ENCODE measurements at places on chromosomes 6 and 20. TPM values are rescaled to one million over a fixed set of nuclear protein-coding genes. Genes with fewer than 3 reads are reported as not detected.

- H3K4me1 ChIP-seq = no peaks in the 10 kb centered on the region
- H3K36me3 ChIP-seq = no peaks in the 10 kb centered on the region
- peaks cover 18% of the 10 kb centered on the region for H3K27me3 ChIP-seq
- no peak overlapping the region for H3K27ac ChIP-seq
Measured at GRCh38 chr20:19218411-19218810, 6.0 kb downstream of the SLC24A3 start.

DNA sequence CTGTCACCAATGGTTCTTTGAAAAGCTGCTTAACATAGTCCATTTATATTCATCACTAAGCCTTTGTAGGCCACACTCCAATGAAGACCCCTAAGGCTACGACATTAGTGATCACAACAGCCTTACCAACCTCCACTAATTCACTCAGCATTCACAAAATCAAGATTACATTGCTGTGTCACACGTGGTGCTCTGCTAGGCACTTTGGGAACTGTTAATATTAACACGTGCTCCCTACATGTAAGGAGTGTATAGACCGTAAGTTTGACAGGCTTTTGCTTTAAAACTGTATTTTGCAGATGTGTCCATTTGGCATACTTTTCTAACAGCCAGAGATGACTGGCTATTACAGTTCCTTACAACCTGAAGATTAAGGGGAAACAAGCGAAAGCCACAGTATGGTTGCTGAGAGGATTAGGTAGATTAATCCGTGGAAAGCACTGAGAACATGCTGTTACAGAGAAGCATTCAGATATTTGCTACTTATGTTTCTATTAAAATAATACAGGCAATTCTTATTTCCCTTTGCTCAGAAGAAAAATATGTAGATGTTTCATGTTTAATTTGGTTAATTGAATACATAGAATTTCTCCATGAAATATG lies 69.7 kb downstream of the SAMD3 start:
- no peaks in the 10 kb centered on the region for H3K4me1 ChIP-seq
- H3K36me3 ChIP-seq = no peaks in the 10 kb centered on the region
- no peak overlapping the region for H3K4me3 ChIP-seq
- no peak overlapping the region for H3K27ac ChIP-seq

- peaks cover 5% of the 10 kb centered on the region for H3K4me1 ChIP-seq
- peak; percentile 3 for DNase-seq
- peak overlapping the region; percentile 61 for H3K4me3 ChIP-seq
Measured at GRCh38 chr6:13573669-13574110, 711 bp upstream of the SIRT5 start.

DNA sequence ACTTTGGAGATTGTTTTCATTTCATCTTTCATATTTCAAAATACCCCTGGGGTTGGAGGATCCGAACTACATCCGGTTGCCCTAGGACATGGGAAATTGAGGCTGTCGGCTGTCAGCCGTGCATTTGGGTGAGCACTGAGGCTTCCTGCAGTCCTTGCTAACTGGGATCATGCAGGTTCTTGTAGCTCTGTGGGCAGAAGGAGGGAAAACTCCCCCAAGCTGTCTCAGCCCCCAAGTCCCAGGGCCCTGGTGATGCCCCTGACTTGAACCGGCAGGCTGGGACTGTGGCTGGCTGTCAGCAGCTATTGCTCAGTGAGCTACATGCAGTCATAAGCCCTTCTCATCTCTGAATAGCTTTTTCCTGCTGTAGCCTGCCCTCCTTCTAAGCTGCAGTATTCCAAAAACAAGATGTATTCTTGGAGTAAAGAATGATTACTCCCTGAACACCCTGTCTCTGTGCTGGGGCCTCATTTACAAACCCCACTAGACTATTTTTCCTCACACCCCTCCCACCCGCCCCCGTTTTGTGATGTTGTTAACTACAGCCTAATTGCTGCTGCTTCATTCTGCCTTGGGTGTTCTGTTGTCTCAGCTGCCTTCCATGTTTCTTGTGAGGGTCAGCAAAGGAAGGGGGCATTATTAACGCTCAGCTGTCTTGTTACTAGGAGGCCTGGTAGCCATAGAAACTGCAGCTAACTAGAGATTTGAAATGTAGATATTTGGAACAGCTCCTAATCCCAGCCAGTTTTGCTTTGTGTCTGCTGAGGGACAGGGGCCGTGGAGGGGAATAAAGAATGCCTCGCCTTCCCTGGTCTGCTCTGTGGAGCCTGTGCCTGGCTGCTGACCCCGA lies 18.1 kb downstream of the MTRES1 start:
- no peaks in the 10 kb centered on the region for H3K36me3 ChIP-seq
- H3K27ac ChIP-seq = peak overlapping the region; percentile 3
- DNase-seq = peak; percentile 17
- H3K4me1 ChIP-seq = peaks cover 23% of the 10 kb centered on the region

DNA sequence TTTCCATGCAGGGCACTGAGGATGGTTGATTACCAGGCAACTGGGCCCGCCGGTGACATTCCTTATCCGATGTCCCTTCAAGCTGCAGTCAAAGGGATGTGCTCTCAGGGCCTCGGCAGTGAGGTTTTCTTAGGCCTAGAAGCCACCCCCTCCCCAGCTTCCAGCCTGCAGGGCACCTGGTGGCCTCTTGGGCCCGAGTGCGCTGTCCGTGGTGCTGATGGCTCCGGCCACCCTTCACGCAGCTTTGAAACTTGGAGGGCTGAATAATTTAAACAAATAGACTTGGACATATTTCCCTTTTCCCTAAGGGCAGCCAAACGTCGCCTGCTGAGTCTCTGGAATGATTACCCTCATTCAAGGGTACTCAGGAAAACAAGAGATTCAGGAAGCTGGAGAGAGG lies 8.9 kb upstream of the MLN start:
- DNase-seq = peak; percentile 92
- H3K36me3 ChIP-seq = no peaks in the 10 kb centered on the region
- no peaks in the 10 kb centered on the region for H3K27me3 ChIP-seq
- H3K4me3 ChIP-seq = no peak overlapping the region
- no peak overlapping the region for H3K27ac ChIP-seq

GRCh38 chr6:87755708-87756671 lies 54.0 kb upstream of the AKIRIN2 start:
- H3K27me3 ChIP-seq = no peaks in the 10 kb centered on the region
- no peak overlapping the region for H3K27ac ChIP-seq
- H3K4me3 ChIP-seq = no peak overlapping the region
- DNase-seq = peak; percentile 61

DNA sequence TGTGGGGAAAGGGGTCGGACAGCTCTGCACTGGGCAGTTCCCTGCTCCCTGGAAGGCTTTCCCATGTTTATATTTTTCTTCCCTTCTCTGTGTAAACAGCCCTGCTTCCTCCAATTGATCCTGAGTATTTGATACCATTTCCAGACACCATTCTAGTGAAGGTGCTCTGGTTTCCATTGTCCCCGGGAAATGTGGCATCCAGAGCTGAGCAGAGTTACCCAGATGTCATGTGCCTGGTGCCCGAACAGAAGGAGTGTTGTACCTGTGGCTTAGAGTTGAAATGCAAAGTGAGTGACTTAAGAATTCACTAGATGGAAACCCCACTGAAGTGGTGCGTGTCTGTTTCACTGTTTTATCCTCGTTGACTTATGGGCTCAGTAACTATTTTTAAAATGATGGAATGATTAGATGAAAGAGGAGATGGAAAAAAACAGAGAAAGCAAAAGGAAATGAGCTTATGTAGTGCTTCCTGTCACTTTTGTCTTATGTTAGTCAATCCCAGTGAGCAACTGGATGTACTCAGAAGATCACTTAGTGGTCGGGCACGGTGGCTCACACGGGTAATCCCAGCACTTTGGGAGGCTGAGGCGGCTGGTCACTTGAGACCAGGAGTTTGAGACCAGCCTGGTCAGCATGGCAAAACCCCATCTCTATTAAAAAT lies 83.8 kb downstream of the SASH1 start:
- no peaks in the 10 kb centered on the region for H3K27me3 ChIP-seq
- no peak overlapping the region for H3K27ac ChIP-seq
- no peak overlapping the region for H3K4me3 ChIP-seq
- no peaks in the 10 kb centered on the region for H3K36me3 ChIP-seq
- no peak for DNase-seq
- H3K4me1 ChIP-seq = no peaks in the 10 kb centered on the region

GRCh38 chr6:140775061-140775460 lies 1357.7 kb upstream of the GJE1 start:
- no peak for DNase-seq
- H3K4me3 ChIP-seq = no peak overlapping the region
- peaks cover 28% of the 10 kb centered on the region for H3K4me1 ChIP-seq
- H3K36me3 ChIP-seq = no peaks in the 10 kb centered on the region

- no peaks in the 10 kb centered on the region for H3K4me1 ChIP-seq
- DNase-seq = no peak
- H3K36me3 ChIP-seq = no peaks in the 10 kb centered on the region
- no peak overlapping the region for H3K27ac ChIP-seq
- no peaks in the 10 kb centered on the region for H3K27me3 ChIP-seq
Measured at GRCh38 chr20:60228255-60228654, 270.0 kb downstream of the CDH26 start.

DNA sequence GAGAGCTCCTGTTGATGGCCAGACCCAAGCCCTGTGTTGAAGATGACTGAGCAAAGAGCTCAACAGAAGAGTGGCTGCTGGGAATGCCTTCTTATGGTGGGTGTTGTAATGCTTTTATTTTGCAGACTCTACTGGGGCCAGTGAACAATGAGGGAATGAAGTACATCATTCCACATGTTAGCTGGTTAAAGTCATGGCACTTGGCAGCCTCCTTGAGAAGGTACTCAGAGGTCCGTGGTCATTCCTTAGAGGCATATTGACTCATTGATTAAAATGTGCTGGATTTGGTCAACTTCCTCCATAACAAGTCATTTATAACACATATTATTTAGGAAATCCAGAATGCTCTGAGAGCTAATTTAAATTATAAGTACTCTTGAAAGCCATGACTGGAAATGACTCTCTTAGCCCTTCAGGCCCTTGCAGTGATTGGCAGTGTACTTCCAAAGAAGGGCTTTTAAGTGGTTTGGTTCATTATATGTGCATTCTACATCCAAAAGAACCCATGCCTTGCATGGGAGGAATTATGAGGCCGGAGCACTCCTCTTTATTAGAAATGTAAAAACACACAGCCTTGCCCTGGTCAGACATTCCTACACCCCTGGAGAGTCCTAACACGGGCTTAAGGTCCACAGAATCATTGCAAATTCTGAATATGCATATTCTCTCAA lies 976.9 kb downstream of the KIF16B start:
- H3K27me3 ChIP-seq = no peaks in the 10 kb centered on the region
- no peak overlapping the region for H3K27ac ChIP-seq
- peaks cover 22% of the 10 kb centered on the region for H3K4me1 ChIP-seq
- no peaks in the 10 kb centered on the region for H3K36me3 ChIP-seq

GRCh38 chr6:6414931-6415330 lies 94.5 kb upstream of the F13A1 start:
- DNase-seq = no peak
- H3K36me3 ChIP-seq = no peaks in the 10 kb centered on the region
- no peak overlapping the region for H3K4me3 ChIP-seq
- H3K27ac ChIP-seq = no peak overlapping the region
- no peaks in the 10 kb centered on the region for H3K4me1 ChIP-seq

DNA sequence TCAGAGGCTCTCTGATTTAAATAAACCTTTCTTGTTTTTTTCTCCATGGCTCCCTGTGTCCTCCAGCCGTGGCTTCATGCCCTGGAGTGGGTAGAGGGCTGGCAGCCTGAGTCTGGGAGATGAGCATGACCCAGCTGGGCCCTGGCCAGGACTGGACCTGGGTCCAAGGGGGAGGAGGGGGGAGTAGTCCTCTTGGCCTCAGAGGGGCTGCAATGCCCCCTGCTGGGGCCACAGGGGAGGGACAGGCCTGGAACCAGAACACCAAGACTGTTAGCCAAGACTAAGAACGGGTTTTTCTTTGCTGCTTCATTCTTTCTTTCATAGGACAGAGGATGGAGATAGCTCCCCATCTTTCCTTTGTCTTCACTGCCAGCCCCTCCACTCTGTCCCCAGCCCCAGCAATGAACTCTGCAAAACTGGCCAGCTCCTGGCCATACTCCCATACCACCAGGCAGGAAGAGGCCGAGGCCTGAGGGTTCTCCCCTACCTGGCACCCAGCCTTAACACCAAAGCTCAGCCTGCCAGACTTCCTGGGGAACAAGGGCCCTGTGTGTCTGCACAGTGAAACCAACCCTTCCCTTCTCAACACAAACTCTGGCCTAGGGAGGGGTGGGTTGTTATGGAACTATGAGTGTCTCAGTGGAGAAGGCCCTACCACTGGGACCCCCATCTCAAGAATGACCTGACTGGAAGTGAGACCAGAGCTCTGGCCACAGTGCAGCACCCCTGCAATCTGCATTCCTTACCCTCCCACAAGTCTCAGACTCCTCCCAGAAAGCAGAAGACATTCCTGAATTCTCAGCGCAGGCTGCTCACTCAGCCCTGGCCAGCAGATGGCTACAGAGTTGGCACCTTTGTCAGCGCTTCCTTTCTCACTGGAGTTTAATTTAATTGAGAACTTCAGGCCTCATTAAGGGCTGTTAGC lies 11.0 kb downstream of the SLC29A1 start:
- no peak overlapping the region for H3K4me3 ChIP-seq
- peak overlapping the region; percentile 81 for H3K27ac ChIP-seq
- DNase-seq = peak; percentile 68
- H3K27me3 ChIP-seq = no peaks in the 10 kb centered on the region

Gene LGSN
- polyA plus RNA-seq = not detected

Gene CRIP3
- polyA plus RNA-seq = 3.8 TPM
